ENCODE measurements at places on chromosomes 2 and 18.

DNA sequence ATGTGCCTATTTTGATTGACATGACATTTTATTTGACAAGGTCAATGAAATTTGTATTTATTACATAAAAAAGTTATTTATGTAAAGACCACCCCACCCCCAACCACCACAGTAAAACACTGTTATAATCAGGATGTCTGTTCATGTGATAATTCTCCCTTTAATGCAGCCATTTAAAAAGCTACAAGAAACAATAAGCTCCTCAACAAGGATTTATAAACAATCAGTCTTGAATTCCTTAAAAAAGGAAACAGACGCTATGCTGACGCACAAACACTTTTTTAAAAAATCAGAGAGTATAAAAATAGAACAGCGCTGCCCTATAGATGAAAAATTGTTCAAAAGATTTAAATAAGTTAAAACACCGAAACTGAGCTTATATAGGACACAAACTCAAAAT lies 102.2 kb downstream of the SOS1 start:
- no peak for DNase-seq

DNA sequence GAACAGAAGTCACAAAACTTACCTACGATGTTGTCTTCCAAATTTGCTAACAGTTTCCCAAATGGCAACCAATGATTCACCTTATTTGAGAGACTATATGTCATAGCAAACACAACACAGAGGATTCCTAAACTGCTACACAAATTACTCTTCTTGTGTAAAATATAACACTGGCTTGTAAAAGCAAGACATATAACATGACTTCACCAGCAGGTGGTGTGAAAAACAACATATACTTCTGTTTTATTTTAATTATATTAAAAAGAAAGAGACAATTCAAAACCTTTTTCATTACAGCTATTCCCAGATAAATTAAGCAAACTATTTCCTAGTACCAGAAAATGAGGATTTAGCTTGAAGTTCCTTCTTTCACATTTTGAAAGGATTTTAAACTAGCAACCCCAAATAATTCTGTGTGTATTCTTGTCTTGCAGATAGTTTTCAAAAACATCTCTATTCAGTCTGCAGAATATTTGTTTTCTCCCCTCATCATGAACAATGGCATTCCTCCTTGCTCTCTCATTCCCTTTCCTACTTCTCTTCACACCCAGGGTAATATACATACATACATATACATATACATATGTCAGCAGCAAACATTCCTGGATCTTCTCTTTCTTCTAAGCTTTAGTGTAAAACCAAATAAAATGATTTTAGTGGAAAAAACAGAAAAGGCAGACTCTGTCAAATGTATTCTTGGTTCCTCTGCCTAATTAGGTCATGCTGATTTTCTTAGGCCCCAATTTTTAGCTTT lies 62.1 kb downstream of the SCN3A start:
- DNase-seq = no peak

- DNase-seq = no peak
Observed at GRCh38 chr2:37555457-37555856, 116.0 kb downstream of the CDC42EP3 start.

DNA sequence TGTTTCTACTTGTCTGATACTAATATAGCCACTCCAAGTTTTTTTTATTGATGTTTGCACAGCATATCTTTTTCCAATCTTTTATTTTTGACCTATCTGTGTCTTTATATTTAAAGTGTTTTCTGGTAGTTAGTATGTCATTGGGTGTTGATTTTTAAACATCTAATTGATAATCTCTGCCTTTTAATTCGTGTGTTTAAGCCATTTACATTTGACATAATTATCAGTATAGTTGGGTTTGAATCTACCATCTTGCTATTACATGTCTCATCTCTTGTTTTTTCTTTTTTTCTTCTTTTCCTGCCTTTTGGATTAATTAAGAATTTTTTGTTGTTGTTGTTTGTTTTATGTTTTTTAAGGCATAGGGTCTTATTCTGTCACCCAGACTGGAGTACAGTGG lies 44.2 kb downstream of the TAF1B start:
- DNase-seq = no peak

DNA sequence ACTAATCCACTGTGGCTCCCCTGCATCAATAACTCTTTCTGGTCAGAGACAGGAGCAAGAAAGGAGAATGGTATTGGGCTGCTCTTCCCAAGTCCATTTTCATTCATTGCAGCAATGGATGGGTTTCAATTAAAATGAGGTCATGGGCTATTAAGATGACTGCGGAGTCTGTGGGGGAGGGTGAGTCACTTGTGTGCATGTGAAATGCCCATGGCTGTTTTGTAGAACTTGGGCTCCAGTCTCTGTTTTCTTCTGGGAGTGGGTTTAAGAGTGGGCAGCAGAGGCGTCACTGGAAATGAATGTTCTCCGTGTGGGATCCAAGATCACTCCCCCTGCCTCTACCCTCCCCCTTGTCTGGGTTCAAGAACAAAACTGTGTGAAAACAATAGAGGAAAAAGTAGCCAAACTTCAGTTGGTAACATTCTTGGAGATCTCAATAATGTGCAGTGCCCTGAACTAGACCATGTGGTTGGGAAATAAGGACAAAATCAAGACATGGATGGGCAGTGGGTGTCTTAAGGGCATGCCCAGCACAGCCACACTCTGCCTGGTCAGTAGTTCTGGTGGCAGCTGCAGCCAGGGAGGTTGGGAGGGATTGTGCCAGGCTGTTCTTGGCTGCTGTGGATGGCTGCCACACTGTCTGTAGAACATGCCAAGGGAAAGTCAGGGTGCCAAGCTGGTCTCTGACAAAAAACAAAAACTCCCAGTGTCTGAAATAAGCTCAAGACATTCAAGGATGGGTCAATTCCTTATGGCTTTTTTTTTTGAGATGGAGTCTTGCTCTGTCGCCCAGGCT lies 68.2 kb upstream of the CXCR4 start:
- DNase-seq = no peak

DNA sequence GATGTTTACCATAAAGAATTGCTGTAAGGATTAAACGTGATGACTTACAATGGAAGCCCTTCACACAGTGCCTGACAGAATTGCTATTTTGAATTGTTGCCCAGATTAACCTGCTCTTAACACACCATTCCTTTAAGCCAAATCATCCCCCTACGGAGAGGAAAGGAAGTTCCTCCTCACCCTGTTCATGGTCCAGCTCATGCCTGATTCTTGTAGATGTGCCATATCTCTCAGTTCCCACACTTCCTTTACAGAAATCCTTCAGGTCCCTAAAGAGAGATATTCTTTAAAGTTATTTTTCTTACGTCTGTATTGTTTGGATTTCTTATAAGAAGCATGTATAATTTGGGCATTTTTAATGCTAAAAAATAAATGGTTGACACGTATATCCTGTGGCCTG lies 127.5 kb upstream of the DAPL1 start:
- no peak for DNase-seq

DNA sequence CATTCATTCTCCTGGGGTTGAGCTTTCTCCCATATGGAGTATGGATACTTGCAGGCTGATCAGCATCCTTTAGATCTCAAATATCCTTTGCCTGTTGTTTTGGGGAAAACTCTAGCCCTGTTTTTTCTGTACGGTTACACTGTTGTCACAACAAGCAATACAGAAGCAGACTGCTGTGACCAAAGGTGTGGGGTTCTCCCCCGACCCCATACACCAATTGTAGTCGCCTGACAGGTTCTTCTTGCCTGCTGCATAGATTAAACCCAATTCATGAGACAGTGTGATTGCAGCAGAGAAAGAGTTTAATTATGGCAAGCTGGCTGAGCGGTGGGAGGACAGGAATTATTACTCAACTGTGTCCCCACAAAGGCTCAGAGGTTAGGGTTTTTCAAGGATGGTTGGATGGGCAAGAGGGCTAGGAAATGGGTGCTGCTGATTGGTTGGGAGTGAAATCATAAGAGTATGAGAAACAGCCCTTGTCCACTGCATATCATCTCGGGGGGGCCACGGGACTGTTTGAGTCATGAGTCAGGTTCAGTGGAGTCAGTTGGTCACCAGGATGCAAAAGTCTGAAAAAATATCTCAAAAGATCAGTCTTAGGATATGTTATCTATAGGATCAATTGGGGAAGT lies 40.6 kb downstream of the ITGB1BP1 start:
- no peak for DNase-seq

GRCh38 chr2:225464346-225465025 lies 65.0 kb downstream of the NYAP2 start:
- no peak for DNase-seq

GRCh38 chr18:48134609-48135008 lies 204.2 kb upstream of the SMAD2 start:
- no peak for DNase-seq

Measured in nucleus accumbens (tissue), 56 donors.